NCI-H460 (cell line): ENCODE measurements at places on chromosomes 1 and 21.

- DNase-seq: no peak
These were observed 121.7 kb upstream of the DUSP10 start for GRCh38 chr1:221863635-221864034.

DNA sequence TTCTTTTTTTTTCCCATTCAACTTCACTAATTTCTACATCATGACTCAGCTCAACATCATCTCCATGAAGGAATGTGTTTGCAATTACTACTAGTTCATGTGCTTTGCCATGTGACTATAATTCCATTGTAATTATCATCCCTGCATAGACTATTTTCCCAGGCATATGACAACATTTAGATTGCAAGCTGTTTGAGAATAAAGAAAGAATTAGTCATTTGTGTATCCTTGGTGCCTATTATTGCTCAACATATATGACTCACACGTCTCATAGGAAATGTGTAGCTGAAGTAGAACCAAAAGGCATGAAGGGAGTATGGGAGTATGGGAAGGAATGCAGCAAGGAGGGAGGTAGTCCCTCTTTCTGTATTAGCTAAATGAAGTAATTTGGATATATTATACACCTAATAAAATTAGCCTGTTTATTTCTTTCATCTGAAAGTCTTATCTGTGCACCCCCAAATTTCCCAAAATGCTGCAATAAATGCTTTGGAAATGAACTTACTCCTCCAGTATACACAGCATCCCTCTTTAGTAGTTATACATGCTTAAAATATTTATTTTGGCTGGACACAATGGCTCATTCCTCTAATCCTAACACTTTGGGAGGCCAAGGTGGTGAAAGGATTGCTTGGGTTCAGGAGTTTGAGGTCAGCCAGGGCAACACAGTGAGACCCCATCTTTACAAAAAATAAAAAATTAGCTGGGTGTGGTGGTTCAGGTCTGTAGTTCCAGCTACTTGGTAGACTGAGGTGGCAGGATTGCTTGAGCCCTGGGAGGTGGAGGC lies 316.9 kb upstream of the ADGRL4 start:
- DNase-seq: peak; percentile 86

DNA sequence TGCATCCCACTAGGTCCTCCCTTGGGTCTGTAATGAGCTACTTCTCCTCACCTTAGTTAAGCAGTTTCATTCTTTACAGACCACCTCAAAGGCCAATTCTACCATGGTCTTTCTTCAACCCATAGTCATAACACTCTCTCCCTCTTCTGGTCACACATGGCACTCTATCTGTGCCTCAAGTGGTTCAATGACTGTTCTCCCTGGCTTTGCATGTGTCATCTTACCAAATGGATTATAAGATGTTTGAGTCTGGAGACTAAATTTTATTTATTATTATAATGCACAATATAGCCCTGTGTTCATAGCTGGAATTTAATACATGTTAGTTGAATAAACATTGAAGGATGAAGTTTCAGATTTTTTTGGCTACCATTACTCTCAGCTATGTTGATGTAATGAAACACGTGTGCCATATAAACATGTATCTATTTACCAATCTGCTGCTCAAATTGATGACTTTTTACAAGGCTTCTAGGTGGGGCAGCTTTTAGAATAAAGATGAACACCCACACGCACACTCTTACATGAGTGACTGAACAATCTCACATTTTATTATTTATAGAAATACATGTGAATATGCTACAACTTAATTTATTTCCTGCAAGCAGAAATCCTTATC lies 102.1 kb downstream of the RUNX1 start:
- DNase-seq: no peak

- no peak for DNase-seq
These were observed 6.3 kb downstream of the ZMPSTE24 start for GRCh38 chr1:40264354-40264781.

GRCh38 chr1:18037651-18038050 lies 69.9 kb upstream of the IGSF21 start:
- no peak for DNase-seq

- no peak for DNase-seq
These were observed 6.5 kb downstream of the URB1 start for GRCh38 chr21:32386195-32386870.

- no peak for DNase-seq
These were observed 193.8 kb downstream of the LYPLAL1 start for GRCh38 chr1:219367496-219367895.

GRCh38 chr1:153679337-153680119 lies 1.0 kb downstream of the NPR1 start:
- DNase-seq: no peak

DNA sequence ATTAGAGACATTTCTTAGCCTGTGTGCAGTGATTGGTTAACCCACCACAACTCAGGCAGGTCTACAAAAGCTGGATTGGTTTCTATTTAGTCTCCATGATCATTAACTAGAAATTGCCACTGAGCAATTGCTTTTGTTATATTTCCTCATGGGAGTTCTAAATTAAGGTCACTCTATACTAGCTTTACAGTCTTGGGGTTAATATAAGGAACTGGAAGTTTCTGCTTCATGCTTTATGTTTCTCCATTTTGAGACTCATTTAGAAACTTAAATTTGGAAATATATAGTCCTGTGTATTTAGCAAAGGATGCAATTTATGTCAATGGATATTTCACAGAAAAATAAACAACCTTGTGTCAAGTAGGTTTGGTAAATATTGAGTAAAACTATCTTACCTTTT lies 137.5 kb downstream of the HLX start:
- no peak for DNase-seq

DNA sequence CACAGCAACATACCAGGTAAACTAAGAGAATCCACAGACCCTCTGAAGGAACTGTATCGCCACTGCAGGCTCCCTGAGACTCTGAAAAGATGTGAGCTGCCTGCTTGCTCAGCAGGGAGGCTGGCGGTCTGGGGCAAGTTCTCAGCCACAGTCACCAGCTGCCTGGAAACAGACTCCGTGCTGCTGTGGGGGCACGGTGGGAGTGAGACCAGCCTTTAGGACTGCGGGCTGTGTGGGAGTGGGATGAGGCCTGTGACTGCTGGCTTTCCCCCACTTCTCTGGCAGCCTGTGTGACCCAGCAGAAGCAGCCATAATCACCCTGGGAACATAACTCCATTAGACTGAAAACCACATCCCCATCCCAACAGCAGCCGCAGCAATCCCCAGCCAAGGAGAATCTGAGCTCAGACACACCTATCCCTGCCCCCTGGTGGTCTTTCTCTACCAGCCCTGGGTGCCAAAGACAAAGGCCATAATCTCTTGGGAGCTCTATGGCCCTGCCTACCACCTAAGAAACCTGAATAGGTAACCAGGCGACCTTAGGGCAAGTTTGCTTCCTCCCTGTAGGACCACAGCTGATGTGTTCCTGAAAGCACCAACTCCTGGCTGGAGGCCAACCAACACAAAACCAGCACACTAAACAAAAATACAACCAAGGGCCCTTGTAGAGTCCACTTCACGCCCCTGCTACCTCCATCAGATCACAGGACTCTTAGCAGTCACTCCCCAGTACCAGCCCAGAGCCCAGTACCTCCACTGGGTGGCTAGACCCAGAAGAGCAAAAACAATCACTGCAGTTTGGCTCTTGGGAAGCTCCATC lies 151.5 kb downstream of the SMYD3 start:
- DNase-seq: no peak

- DNase-seq: no peak
These were observed 597.6 kb downstream of the LMO4 start for GRCh38 chr1:87926131-87926830.

- no peak for DNase-seq
These were observed 1280.2 kb downstream of the NCAM2 start for GRCh38 chr21:22278366-22278765.

DNA sequence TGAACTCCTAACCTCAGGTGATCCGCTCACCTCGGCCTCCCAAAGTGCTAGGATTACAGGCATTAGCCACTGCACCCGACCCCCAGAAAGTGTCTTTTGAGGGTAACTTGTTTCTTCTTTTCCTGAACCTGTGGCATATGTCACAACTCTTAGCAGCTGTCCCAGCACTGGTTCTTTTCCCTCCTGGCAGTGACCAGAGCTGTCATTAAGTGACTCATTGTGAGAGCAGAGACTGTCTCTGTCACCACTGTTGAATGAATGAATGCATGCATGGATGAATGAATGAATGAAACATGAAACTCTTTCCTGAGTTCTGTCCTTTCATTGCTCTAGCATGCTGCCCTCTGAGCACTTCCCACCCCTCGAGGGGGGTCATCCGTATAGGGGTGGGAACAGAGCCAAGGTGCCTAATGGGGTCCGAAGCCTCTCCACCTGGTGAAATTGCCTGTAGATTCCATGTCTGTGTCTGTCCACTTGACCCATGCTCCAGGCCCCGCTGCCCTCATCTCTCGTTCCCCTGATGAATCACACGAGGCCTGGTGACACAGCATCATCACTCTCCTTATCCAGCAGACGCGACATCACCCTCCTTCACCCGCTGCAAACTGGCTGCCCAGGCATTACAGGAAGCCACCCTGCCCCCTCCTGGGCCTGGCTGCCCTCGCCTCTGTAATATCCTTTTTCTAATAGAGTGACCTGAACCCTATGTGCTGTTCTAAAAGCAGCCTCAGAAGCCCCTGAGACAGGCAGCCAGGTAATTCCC lies 75.0 kb downstream of the IGSF21 start:
- DNase-seq: no peak

DNA sequence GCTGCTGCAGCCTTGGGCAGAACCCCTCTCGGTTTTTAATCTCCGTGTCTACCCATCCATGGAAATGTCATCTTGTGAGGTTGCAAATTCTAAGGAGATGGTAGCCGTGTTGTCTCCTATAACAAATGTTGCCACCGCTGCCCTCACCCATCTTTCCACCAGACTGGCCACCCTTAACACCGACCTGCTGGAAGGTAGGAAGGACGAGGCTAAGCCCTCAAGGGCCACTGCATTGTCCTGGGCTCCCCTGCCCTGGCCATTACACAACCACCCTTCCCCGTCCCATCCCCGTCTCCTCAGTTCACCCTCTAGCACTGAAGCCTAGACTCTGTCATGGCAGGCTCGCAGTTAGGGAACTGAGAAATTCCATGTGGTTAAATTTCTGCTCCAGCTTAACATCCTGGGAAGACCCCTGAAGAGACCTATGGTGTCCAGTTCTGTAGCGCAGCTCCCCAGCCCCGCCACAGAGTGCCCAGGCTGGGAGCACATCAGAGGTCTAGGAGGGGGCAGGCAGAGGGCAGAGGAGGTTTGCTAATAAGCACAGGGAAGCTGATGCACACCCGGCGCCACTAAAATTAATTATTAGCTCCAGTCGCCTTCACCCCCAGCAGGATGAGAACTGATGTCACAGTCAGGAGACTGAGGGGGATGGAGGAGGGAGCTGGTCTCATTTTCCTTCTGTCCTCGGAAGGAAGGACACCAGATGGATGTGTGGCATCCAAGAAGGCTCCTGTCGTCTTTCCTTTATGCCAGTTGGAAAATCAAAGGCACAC lies 38.3 kb downstream of the STUM start:
- DNase-seq: no peak

DNA sequence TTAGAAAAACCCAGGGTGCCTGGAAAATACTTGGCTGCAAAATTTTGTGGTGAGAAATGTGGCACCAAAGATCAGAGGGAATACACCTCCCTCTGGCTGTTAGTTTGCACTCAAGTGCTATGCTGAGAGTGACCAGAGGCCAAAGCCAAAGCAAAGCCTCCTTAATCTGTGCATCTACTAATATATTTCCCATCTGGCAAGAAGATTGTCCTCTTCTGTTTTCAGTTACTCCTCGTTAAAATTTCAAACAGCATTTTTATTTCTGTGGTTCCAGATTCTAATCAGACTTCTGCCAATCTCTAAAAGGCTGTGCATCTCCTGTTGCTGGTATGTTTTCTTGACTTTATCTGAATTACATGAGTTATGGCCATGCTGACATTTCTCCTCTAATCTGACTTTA lies 327.4 kb downstream of the TBX15 start:
- DNase-seq: no peak
